ENCODE measurements at places on chromosomes 1 and 21.

GRCh38 chr1:20443703-20444586 is 42.1 kb downstream of the CAMK2N1 start:
- DNase-seq: no peak

DNA sequence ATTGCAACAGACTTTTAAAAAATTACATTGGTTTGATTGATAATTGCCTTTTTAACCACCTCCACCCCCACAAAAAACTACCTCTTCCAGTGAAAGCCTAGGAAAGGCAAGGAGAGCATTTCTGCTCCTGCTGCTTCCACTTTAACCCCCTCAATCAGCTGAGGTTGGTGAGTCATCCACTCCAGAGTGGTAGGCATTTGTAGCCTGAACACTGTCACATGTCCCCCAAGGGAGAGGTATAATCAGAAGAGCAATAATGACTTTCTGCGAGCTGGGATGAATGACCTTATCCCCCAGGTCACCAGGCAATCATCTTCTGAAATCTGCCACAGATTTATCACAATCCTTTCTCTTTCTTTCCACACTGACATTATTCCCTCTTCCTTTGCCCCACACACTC is 126.6 kb upstream of the CAMK1G start:
- DNase-seq: no peak

GRCh38 chr1:8458607-8459006 is 140.7 kb downstream of the SLC45A1 start:
- DNase-seq: no peak

DNA sequence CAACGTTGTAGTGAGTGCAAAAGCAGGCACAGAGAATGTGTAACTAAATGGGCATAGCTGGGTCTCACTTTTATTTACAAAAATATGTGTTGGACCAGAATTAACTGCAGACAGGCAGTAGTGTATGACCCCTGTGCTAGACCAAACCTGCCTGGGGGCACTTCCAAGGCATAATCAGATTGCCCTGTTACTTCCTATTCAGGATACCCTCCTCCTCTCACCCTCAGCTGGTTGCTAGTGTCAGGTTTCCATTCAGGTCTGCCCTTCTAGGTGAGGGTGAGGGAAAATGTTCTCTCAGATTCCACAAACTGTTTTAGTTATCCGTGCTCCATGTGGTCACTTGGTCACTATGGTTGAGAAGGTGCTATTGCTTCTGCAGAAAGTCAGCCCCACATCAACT is 387.3 kb downstream of the LMX1A start:
- no peak for DNase-seq

DNA sequence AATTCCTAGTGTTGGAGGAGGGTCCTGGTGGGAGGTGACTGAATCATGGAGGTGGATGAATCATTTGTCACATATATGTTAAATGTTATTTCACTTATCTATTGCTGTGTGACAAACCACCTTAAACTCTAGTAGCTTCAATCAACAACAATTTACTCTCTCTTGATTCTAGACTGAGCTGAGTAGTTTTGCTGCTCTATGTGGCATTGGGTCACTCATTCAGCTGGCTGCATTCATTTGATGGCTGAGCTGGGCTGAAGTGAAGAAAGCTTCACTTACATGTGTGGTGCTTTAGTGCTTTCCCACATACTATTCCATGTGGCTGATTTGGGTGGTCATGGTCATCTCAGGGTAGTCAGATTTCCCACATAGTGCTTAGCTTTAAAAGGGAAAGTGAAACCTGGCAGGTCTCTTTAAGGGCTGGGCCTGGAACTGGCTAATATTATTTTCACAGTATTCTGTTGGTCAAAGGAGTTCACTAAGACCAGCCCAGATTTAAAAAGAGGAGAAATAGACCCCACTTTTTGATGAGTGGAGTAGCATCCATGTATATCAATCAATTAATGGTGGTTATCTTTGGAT is 10.5 kb downstream of the DNAH14 start:
- DNase-seq: no peak

- no peak for DNase-seq
Observed at GRCh38 chr1:115408533-115408932, 70.5 kb upstream of the NGF start.

GRCh38 chr1:65097076-65097475 is 50.9 kb upstream of the AK4 start:
- DNase-seq: no peak

All from stimulated activated CD4-positive, alpha-beta T cell treated with anti-CD3 and anti-CD28 coated beads, Interleukin-15, amount 100 ng/mL, for 1 hour (primary cell).